Epithelial cell of proximal tubule (primary cell): ENCODE measurements at places on chromosomes 7 and 10. TPM values are rescaled to one million over a fixed set of nuclear protein-coding genes. Genes with fewer than 3 reads are reported as not detected.

DNA sequence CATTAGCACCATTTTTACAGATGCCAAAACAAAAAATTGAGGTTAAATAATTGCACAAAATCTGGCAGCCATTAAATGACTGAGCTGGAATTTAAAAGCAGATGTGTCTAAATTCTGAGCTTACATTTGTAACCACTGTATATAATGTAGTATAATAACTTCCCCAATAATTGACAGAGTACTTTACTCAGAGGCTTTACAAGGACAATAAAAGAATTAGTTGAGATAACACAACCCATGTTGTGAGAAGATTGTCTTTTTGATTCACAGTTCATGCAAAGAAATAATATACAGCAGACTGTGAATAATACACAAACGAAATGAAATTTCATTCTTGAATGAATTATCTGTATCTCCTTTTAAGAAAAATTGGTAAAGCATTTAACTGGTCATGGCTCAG, 417.1 kb downstream of the AUTS2 start:
- no peak for DNase-seq

DNA sequence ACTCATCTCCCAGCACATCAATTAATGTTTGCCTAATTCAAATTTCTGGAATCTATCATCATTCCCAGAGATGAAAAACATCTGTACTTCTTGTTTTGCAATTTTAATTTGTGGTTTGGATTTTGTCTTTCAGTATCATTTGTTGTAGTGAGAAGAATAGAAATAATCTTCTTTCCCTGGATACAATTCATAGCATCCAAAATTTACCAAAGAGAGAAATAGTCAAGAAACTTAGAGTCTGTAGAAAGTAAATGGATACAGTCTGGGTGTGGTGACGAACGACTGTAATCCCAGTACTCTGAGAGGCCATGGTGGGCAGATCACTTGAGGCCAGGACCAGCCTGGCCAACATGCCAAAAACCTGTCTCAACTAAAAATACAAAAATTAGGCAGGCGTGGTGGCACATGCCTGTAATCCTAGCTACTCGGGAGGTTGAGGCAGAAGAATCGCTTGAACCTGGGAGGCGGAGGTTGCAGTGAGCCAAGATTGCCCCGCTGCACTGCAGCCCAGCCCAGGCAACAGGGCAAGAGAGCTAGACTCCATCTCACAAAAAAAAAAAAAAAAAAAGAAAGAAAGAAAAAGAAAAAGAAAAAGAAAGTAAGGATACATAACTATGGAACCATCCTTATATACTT, 193.0 kb downstream of the RELN start:
- no peak for DNase-seq

- no peak for DNase-seq
Observed at GRCh38 chr7:271266-272107, 18.5 kb upstream of the FOXL3 start.

DNA sequence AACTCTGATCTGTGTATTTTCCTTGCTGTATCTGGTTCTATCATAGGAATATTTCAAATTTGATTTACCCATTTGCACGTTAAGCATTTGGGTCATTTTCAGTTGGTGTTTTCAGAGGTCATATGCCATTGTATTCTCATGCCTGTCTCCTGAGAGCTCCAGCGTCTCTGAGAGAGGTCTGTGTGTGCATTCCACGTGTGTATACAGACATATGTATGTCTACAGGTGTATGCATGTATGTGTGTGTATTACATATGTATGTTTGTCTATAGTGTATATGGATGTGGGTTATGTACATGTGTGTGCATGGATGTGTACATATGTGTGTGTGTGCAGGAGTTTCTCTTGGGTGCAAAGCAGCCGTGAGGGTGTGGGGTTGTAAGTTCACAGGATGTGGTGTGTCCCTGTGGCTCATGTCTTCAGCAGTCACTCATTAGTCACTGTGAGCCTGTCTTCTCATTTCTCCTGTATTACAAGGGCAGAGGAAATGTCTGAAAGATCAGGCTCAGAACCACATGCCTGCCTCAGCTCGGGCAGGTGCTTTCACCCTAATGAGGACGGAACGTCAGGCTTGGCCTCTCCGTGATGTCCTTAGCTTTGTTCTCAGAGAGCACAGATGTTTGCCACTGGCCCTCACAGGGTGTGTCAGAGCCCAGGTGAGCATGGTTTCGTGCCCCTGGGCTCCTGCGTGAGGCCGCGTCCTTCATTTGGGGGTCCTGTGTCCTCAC, 101.6 kb downstream of the NKX6-2 start:
- DNase-seq: no peak

GRCh38 chr10:66983475-66983818, 57.6 kb downstream of the LRRTM3 start:
- no peak for DNase-seq

DNA sequence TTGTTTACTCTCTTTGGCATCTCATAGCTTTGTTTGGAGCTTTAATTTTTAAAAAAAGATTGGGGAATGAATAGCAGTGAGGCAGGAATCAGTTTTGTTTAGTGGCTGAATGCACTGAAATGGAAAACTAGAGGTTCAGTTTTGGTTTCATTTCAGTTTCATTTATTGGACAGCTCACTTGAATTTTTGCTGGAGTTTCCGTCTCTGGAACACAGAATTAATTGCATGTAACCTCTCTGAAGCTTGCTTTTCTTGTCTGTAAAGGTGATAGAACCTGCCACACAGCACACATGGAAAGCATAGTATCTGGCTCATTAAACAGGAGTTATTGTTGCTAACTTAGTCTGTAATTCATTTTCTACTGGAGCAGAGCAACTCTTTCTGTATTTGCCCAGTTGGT, 7.1 kb downstream of the GRM8 start:
- peak; percentile 10 for DNase-seq

DNA sequence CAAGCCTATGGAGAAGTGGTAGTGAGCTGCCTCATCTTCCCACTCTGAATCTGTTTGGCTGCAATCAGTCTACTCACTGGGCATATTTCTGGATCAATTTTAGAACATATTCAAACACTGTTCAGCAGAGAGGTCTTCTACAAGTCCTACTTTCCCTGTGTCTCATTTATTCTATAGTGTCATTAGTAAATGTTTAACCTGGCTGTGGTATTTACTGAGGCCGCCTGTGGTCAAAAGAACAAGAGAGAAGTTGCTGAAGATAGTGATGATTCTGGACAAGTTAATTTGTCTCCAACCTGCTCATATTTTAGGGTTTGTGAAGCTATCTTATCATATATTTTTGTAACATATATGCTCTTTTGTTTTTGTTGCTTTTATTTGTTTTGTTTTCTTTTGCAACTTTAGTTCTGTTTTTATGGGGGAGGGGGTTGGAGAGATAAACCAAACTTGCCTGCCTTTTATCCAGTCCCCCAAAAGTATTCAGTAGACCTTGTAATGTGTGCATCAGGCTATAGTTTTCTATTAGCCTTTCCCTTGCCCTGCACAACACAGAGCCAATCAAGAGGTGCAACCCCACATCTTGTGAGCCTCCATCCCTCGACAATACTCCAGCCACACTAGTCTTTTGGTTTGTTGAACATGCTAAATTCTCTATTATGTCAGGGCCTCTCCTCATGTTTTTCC, 362.8 kb upstream of the MBL2 start:
- DNase-seq: peak; percentile 13

- DNase-seq: no peak
Observed at GRCh38 chr7:27161214-27161720, 4.1 kb downstream of the HOXA9 start.

Gene SH2D4B
- not detected in 2 replicates for total RNA-seq

Gene SORCS1
- total RNA-seq: 0.06 TPM in 1 of 2 replicates, not detected in the other

Gene PRSS1
- total RNA-seq: 0.87 TPM in 1 of 2 replicates, not detected in the other

Gene HOXA2
- 0.69 and 2.0 TPM in 2 replicates for total RNA-seq

DNA sequence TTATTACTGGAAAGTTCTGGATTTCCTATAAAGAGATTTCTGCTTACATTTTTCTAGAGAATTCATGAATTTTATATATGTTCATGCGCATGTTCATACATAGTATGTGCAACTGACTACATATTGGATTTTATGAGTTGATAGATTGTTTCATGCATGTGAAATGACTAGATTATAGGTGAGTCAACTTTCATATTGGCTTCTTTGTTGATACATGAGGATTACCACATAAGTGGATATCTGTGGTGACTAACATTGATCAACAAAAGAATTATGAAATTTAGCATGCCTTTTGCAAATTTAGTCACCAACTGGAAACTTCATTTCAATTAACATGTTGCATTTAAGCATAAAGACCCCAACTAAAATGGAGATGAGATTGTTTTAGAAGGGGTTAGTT, 99.0 kb downstream of the GNAT3 start:
- DNase-seq: no peak
